ENCODE measurements at places on chromosomes 5 and 9.

DNA sequence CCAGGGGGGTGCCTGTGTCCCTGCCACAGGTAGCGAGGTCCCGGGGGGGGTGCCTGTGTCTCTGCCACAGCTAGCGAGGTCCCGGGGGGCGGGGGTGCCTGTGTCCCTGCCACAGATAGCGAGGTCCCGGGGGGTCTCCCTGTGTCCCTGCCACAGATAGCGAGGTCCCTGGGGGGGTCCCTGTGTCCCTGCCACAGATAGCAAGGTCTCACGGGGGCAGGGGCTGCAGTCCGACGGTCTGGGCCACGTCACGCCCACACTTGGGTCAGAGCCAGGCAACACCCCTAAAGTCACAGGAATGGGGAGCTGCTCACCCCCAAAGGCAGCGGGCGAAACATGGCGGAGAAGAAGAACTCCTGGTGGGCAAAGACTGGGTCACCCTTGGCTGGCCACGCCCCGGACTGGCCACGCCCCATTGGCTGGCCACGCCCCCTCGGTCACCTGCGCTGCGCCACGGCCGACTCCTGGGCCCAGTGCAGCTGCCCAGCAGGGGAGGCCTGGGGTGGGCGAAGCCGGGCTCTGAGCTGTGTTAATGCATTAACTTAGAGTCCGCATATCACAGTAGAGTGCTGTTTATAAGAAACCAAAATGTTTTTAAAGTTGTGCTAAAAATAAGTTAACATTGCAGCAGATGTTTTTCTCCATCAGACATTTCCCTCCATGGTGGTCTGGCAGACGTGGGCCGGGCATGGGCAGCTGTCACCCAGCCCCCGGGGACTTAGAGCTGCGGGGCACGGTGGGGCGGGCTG lies 7.0 kb downstream of the NOXA1 start:
- DNase-seq: no peak

- no peak for DNase-seq
Measured at GRCh38 chr9:124527781-124528180, 20.6 kb upstream of the NR5A1 start.

DNA sequence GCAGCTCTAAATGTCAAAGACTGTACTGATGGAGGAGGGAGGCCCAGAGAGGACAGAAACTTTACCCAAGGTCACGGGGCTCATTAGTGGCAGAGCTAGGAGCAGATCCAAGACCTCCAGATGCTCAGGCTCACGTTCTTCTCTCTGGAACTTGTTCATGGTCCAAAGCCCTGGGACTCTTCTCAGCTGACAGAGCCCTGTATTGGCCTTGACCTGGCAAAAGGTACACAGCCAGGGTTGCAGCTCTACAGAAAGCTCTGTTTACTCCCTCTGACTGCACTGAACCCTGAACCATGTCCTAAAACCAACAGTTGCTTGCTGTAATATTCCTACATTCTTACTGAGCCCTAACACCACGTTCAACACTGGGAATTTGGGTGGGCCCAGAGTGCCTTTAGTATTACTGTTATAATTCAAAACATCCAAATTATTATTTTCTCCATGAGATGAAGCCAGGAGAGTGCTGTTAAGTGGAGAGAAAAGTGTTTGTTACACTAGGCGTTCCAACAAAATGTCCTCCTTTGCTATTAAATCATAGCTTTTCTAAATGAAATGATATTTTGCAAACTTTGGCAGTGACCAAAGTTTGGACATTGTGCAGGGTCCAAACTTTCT lies 602.4 kb upstream of the CLINT1 start:
- DNase-seq: no peak

GRCh38 chr9:89522261-89522958 lies 24.5 kb upstream of the SEMA4D start:
- DNase-seq: no peak

DNA sequence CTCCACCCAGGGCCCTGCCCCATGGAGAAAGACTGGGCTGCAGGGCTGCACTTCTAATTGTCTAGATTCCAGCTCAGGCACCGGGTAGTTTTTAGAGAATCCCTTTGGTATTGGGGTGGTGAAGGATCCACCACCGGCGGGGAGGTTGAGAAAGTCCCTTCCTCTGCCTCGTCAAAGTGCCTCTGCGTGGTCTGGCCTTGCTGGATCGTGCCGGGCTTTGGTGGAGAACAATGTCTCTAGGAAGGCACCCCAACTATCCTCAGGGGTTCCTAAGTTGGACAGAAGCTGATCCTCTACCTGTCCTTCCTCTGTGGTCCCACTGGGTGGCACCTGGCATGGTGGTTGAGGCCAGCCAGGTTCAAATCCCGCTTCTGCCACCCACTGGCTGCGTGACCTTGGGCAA lies 7.3 kb upstream of the AMBP start:
- DNase-seq: no peak

- no peak for DNase-seq
Measured at GRCh38 chr9:18063856-18064390, 410.0 kb upstream of the ADAMTSL1 start.

- DNase-seq: no peak
Measured at GRCh38 chr9:126216826-126217225, 109.8 kb upstream of the MVB12B start.
